ENCODE measurements at places on chromosomes 13 and 19.

DNA sequence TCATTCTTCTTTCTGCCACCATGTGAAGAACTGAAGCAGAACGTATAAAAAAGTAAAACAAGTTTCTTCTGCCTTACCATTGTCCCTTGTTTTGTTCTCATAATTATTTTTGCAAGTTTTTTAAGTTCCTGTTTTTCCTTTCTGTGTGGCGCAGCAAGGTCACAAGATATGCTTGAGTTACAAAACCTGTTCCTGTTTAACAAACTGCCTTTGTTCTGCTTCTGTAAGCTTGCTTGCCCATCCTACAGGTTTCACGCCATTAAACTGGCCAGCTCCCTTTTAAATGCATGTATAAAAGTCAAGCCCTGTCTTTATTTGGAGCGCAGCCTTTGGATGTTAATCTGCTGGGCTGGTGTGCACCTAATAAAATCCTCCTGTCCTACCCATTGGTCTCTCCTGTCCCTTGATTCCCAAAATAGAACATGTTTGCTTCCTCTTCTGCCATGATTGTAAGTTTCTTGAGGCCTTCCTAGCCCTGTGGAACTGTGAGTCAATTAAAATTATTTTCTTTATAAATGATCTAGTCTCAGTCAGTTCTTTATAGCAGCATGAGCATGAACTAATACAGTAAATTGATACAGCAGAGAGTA lies 1115.4 kb downstream of the SLITRK1 start:
- DNase-seq = no peak

DNA sequence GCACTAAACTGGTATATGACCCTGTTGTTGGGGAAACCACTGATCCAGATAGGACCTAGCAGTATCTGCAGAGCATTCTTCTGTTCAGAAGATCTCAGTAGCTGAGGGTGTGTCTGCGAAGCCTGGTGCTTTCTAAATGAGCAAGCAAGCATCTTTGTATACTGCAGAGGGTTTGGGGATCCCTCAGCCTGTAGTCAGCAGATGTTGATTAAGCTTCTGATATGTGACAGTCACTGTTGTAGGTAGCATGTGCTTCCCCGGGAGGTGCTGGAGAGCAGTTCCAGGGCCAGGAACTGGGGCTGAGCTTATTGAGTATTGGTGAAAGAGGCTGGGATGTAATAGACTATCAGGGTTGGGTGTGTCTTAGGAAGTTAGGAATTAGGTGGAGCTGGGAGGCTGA lies 1.5 kb downstream of the SCAF1 start:
- no peak for DNase-seq

DNA sequence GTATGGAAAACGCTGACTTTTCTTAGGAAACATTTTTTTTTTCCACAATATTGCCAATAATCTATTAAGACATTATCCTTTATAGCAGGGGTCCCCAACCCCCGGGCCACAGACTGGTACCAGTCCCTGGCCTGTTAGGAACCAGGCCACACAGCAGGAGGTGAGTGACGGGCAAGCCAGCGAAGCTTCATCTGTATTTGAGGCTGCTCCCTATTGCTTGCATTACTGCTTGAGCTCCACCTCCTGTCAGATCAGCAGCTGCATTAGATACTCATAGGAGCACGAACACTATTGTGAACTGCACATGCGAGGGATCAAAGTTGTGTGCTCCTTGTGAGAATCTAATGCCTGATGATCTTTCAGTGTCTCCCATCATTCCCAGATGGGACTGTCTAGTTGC lies 793.7 kb downstream of the SLITRK5 start:
- no peak for DNase-seq

GRCh38 chr13:101763191-101763590 lies 310.7 kb downstream of the ITGBL1 start:
- DNase-seq = no peak

- no peak for DNase-seq
Observed at GRCh38 chr19:30540761-30541160, 168.6 kb downstream of the ZNF536 start.

DNA sequence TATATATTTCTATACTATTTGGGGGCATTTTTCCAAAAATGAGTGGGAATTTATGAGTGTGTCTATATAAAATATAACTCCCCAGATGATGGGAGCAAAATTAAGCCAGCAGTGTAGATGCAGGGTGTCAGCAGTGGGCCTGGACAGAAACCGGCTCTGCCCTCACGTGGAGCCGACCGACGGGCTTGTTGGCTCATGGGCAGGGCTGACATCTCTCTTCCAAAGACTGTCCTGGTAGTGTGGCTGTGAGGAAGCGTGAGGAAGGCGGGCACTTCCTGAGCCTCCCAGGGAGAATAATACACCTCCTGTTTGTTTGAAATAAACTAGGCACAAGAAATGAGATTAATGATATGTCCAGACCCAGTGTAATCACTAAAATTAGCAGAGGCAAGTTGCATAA lies 206.5 kb downstream of the TEX29 start:
- DNase-seq = no peak
